Activated CD4-positive, alpha-beta T cell treated with anti-CD3 and anti-CD28 coated beads for 4 hours (primary cell): ENCODE measurements at places on chromosomes 1 and 21.

DNA sequence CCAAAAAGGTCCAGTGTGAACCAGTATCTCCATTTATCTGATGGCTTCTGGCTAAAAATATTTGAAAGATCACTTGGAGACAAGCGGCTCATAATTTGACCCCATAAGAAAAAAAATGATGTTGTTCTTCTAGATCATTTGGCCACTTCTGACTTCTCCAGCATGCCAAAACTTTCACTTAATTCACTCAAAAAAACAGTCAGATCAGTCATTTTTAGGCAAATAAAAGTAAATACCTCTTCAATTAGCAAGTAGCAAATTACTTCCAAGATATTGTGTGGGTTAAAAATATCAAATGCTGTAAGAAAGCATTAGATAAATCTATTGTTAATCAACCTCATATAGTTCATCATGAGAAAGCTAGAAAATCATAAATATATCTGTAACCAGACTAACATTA lies 106.0 kb downstream of the ZC3H11B start:
- no peak for DNase-seq

DNA sequence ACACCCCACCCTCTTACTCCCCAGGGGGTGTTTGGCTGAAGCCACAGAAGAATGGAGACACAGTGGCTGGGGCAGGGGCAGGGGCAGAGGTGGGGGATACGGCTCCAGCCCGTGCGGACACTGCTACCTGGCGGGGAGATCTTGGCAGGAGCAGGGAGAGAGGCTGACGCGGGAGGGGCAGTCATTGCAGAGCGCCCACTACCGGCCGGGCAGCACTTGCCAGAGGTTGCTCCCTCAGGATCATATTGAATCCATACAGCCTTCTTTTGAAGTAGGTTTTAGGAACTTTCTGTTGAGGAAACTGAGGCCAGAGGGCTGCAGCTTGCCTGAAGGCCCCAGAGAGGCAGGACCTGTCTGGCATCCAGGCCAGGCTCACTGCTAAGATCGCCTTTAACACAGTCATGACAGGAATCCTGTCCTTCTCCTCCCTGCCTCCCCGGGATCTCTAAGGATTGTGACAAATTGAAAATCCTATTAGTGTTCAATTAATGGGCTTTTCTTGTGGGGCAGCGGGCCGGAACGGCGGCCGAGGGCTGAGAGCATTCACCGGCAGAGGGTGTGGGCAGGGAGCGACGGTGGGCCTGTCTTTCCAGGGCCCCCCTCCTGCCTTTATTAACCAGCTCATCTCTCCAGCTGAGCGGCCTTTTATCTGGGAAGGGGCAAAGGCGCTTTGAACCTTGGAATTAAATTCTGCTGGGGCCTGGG lies 65.5 kb upstream of the WNT4 start:
- no peak for DNase-seq

DNA sequence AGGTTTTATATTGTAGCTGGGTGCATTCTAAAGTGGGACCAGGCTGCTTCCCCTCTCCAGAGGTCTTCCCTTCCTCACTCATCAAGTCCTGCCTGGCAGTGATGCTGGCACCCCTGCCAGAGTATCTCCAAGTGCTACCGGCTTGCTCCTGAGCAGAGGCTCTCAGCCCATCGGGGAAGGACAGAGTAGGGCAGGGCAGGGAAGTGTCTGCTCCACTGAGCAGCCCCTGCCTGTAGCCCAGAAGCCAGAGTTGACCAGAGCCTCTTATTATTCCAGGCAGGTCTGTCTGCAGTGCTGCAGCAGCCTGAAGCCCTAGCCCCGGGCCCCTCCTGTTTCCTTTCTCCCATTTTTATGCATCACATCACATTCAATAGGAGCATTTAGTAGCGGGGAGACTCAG lies 51.1 kb downstream of the ATP2B4 start:
- no peak for DNase-seq

- DNase-seq = no peak
Observed at GRCh38 chr1:203596673-203597210, 29.9 kb upstream of the ATP2B4 start.

DNA sequence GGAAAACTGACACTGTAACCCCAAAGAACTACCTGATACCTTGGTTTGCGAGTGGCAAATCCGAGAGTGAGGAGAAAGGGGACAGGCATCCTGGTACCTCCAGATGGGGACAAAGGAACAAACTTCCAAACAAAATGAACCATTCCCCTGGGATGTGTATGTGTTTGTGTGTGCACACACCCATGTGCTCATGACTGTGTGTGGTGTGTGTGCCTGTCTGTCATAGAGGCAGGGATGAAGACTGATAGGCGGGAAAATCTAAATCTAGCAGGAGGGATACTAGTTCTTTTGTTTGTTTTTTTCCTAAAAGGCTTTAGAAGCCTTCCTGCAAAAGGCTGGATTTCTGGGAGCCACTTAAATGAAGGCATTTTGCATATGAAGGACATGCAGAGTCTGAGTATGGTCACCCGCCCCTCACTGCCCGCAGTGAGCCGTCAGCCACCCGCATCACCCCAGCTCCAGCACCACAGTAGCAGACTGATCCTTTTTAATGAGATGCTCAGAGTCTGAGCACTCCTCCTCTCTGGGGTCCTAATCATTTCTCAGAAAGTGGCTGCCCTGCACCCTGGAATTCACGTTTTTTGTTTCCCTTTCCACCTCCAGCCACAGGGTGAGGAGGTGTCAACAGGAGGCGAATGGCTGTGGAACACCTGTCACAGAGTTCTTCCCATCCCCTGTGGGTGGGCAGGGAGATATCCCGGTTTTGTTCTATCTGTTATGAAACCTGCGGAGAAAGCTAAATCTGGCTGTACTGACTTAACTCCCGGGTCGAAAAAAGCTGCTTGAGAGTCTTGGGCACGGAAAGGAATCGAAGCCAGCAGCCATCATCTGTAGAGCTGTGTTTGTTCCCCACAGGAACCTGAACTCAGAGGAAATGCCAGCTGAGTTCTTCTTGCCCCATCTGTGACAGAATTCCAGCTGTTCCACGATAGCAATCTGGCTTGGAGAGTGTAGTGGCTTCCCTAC lies 34.9 kb downstream of the UTP25 start:
- no peak for DNase-seq

DNA sequence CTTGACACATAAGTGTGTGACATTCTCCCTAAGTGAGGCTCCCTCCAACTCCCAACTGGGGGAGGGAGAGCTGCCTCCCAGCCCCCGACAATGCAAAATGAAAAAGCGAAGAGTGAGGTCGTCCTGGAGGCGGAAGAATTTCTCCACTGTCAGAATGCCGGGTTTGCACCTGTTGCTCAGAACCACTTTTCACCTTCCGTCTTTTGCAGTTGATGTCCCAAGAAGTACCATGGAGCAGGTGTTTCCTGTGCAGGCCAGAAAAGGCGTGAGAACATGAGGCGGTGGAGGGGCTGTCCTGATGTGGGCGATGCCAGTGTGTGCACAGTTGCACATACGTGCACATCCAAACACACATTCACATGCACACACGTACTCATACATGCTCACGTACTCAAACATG lies 158.6 kb upstream of the AJAP1 start:
- DNase-seq = no peak

DNA sequence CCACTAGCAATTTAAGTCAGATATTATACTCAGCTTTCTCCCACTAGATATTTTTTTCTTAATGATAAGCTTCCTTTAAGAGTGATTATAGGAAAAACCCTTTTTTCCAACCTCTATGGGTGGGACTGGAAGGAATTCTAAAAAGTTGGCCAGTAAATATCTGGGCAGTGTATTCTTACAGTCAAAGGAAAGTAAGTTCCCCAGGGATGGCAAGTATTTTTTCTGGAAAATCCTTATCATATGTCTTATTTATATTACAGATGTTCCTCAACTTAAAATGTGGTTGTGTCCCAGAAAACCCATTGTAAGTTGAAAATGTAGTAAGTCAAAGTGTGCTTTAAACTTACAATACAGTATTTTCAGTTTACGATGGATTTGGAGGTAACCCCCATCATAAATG lies 29.2 kb downstream of the CMPK1 start:
- no peak for DNase-seq

DNA sequence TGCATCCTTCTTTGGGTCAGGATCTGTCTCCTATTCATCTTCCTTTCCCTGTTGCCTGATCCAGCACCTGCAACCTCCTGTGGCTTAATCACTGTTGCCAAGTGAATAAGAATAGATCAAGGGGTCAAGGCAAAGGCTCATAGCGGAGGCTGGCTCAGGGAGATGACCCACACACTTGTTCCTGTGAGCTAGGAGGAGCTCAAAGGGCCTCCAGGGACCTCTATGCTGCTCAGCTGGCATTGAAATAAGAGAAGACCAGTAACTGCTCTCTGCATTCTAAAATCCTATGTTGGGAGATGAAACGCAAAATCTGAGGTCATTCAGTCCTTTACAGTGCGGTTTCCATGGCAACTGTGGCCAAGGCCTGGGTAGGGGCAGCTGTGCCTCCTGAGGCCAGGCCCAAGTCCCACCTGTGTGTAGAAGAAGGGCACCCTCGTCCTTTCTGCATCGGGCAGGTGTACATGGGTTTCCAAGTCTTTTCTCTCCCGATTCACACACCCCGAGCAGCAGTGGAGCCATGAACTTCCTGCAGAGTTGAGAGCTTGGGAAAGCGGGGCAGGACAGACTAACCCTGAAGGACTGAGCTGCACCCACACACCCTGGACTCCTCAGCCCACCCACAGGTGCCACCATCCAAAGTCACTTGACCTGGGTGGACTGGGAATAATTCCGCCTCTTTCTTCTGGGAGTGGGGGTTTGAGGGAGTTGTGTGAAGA lies 27.8 kb upstream of the STUM start:
- no peak for DNase-seq

GRCh38 chr21:31667132-31667531 lies 7.6 kb downstream of the SOD1 start:
- no peak for DNase-seq

DNA sequence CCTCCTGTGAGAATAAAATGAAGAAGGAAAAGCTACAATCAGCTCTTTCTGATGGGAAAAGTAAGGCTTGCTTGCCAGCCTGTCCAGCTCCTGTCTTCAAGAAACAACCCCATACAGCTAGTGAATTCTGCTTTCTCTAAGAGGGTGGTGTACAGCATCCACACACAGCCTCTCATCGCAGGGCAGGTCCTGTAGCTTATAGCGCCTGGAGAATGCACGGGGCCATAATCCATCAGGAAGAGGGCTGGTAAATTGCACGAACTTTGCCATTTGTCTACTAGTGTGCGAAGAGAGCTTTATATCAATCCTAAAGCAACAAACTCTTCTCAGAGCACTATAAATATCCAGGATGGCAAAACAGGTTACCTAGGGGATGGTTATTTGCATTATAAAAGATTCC lies 83.3 kb upstream of the SAMSN1 start:
- no peak for DNase-seq

DNA sequence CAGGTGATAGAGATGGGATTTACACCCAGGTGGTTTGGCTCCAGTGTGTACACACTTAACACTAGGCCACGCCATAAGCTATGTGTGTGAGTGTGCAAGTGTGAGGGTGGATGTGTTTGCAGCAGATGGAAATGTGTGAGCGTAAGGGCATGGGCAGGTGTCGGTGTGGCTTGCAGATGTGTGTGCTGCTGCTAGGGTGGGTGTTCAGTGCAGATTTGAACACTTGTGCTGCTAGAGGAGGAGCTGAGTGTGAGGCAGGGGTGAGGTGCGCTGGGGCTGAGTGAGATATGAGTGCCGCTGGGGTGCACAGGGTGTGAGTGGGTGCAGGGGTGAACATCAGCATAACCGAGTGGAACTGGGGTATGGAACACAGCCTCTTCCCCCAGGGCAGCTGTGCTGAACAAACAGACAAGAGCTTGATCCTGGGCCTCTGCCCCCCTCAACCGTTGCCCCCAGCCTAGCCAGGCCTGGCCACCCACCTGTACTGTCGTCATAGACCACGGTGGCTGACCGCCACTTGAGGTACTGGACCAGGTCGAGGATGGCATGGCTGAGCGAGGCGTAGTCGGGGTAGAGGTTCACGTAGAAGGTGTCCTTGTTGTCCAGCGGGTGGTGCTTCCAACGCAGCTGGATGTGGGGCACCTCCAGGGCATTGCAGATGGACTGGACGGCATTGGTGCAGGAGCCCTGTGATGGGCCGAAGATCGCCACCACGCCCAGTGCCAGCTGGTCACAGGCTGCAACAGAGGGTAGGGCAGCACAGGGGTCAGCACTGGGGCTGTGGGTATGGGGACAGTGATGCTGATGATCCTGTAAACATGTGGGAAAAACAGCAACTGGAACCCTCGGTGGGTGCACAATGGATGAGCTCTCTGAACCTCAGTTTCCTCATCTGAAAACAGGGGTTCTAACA lies 153.9 kb downstream of the GRIK3 start:
- no peak for DNase-seq

DNA sequence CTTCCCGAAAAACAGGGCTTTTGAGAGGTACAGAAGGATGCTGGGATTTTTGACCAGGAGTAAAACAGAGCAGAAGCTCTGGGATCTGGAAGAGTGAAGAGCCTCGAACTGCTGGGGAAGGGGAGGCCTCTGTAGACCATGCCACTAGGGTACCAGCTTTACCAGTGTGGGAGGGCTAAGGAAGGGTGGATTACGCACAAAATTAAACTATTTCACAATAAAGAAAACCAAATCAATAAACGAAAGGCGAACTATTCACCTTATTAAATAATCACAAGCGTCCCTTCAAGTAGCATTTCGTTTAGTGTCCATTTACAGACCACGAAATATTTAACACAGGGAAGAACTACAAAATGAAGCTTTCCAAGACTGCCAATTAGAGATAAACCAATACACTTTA lies 723 bp downstream of the CZIB start:
- DNase-seq = no peak

- DNase-seq = no peak
Observed at GRCh38 chr1:192539297-192540092, 36.1 kb upstream of the RGS1 start.

- no peak for DNase-seq
Observed at GRCh38 chr1:152855661-152856060, 4.1 kb upstream of the LCE7A start.

DNA sequence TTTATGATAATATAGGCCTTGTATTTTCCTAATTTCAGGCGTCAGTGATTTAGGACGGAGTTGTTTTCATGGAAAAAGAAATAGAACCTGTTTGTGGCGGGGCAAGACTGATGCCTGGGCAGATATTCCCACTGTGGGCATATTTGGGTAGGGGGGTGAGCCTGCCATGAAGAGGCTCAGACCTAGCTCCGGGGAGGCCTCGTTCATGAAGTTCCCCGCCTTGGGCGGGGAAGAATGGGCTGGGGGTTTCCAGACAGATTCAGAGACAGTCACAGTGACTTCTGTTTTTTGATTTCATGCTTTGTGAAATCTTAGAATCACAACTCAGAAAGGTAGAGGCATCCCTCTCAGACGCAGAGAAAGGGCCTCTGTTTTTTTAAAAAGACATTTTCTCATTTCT lies 36.1 kb downstream of the RUNX3 start:
- no peak for DNase-seq

GRCh38 chr1:114263343-114263742 lies 109.7 kb upstream of the SYT6 start:
- no peak for DNase-seq

GRCh38 chr1:169999331-169999741 lies 75.2 kb downstream of the KIFAP3 start:
- no peak for DNase-seq

- DNase-seq = no peak
Observed at GRCh38 chr1:153771841-153772593, 3.2 kb upstream of the SLC27A3 start.

GRCh38 chr1:215476541-215476940 lies 90.6 kb upstream of the KCTD3 start:
- no peak for DNase-seq

GRCh38 chr1:158055854-158056253 lies 62.4 kb downstream of the KIRREL1 start:
- no peak for DNase-seq

GRCh38 chr1:196121181-196121580 lies 487.1 kb downstream of the KCNT2 start:
- DNase-seq = no peak
